Hepatocyte (in vitro differentiated cells): ENCODE measurements at places on chromosomes 16 and 17. TPM values are rescaled to one million over a fixed set of nuclear protein-coding genes. Genes with fewer than 3 reads are reported as not detected.

Gene SOX9
- total RNA-seq: 31.8 and 36.9 TPM in 2 replicates

Gene EPOP
- 0.92 and 0.93 TPM in 2 replicates for total RNA-seq

DNA sequence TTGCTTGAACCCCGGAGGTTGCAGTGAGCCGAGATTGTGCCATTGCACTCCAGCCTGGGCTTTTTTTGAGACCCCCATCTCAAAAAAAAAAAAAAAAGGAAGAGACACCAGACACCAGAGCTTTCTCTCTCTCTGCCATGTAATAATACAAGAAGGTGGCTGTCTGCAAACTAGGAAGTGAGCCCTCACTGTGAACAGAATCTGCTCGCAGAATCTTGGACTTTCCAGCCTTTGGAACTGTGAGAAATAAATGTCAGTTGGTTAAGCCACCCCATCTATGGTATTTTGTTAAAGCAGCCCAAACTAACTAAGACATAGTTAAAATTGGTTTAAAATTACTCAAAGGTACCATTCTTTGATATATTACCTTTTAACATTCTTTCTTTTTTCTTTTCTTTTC, 10.1 kb upstream of the STX1B start:
- no peak for DNase-seq

Gene HS3ST2
- 0.17 TPM in 1 of 2 replicates, not detected in the other for total RNA-seq

GRCh38 chr16:49282690-49283375, 1.2 kb upstream of the CBLN1 start:
- peak; percentile 38 for DNase-seq

DNA sequence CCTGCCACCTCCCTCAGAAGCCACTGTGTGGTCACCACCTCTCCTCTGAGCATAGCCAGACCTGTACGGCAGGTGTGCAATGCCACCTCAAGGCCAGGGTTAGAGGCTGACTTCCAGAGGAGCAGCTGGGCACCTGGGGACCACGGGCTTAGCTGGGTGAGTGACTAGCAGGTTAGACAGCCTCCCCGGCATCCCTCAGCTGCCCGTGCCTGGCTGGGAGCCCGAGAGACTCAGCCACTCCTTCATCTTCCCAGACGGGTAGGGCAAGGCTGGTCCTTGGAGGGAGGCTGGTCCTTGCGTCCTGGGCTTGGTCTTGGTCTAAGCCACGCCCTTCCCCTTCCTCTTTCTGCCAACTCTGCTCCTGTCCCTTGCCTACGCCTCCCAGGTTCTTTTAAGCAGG, 7.8 kb downstream of the CRHR1 start:
- DNase-seq: no peak

GRCh38 chr17:42323268-42323773, 35.0 kb downstream of the STAT5A start:
- no peak for DNase-seq

DNA sequence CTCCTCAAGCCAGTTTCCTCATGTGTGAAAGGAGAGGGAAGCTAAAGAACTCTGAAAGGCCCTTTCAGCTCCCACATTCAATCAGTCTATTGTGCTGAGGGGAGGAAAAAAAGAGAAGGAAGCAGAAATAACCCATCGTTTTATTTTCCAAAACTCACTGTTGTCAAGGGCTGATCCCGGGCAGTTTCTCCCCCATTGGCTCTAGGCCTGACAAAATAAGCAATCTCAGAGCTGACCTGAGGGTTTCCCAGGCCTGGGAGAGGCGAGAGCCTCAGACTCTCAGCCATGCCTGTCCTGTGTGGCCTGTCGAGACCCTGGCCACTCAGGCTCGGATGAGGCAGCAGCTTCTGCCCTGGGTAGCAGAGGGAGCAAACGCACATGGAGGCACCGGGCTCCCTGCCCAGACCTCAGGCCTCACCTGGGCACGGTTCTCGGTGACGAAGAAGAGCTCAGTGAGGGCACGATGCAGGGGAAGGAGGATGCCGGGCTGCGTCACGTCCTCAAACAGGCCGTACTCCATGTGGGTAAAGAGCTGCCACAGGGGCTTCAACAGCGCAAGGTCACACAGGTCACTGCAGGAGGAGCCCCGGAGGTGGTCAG, 45.0 kb upstream of the ATP2A3 start:
- DNase-seq: no peak

Gene COX6A2
- total RNA-seq: not detected in 2 replicates

Gene PIRT
- not detected in 2 replicates for total RNA-seq

Gene HS3ST6
- not detected in 2 replicates for total RNA-seq

- peak; percentile 59 for DNase-seq
These were observed 13.0 kb upstream of the NFATC3 start for GRCh38 chr16:68072038-68072695.

Gene CBX2
- total RNA-seq: 11.8 and 16.3 TPM in 2 replicates

- no peak for DNase-seq
These were observed 29.1 kb downstream of the BAHCC1 start for GRCh38 chr17:81424151-81425017.

DNA sequence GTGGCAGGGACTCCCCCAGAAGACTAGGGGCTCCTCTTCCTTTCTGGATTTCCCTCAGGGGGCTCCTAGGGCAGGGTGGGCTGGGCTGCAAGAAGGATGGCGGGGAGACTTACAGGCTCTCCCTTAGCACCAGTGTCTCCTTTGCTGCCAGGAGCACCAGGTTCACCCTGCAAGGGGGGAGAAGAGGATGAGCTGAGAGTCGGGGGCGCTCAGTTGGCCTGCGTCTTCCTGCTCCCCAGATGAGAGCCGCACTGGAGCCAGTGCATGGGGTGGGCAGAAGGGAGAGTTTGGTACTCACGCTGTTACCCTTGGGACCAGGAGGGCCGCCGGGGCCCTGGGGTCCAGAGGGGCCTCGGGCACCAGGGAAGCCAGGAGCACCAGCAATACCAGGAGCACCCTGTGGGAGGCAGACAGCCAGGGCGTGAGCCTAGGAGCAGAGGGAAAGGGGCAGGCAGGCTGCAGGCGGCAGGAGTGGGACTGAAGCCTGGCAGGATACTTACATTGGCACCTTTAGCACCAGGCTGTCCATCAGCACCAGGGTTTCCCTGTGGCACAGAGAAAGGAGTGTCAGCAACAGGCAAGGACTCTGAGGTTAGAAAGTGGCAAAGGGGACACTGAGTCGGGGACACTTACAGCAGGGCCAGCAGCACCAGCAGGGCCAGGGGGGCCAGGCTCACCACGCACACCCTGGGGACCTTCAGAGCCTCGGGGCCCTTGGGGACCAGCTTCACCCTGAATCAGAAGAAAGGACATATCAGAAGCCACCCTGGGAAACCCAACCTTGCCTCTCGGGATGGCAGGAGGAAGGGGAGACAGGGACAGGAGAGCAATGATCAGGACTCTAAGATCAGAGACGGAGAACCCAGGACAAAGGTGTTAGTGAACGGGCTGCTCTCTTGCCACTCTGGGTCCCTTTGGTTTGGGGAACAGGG, 6.2 kb downstream of the COL1A1 start:
- no peak for DNase-seq

Gene TEX19
- not detected in 2 replicates for total RNA-seq

DNA sequence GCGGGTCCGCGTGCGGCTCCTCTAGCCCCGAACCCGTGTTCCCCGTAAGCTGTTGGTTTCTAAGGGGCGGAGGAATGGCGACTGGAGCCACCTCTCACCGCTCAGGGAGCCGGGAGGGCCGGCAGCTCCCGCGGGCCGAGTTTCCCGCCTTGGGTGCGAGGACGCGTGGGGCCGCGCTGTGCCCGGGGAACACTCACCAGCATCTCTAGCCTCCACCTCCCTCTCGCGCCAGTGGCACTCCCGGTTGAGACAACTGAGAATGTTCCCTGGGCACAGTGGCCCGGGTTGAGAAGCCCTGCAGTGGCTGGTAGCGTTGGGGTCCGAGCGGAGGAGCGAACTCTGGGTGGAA, 560 bp downstream of the TELO2 start:
- peak; percentile 35 for DNase-seq

GRCh38 chr16:53781023-53781605, 77.2 kb downstream of the FTO start:
- no peak for DNase-seq

DNA sequence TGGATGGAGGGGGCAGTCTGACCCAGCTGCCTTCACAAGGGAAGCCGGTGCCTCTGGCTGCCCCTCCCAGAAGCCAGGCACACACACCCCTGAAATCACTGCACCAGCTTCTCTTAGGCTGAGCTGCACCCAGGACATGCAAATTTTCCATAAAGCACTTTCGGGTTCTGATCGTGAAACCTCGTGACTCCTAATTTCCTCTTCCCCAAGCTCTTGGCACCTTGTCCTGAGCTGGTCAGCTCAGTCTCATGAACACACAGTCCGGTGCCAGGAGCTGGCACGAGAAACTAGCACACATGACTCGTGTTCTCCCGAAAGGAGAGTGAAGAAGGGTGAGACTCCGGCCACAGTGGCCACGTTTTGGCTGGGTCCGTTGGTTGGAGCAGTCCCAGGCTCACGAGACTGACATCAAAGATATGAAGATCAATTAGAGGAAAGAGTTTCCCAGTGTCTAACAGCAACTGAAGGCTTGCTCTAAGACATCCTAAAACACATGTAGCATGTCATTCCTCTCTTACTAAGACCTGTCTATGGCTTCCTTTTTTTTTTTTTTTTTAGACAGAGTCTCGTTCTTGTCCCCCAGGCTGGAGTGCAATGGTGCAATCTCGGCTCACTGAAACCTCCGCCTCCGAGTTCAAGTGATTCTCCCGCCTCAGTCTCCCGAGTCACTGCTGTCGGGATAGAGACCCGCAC, 9.2 kb upstream of the ABR start:
- no peak for DNase-seq

DNA sequence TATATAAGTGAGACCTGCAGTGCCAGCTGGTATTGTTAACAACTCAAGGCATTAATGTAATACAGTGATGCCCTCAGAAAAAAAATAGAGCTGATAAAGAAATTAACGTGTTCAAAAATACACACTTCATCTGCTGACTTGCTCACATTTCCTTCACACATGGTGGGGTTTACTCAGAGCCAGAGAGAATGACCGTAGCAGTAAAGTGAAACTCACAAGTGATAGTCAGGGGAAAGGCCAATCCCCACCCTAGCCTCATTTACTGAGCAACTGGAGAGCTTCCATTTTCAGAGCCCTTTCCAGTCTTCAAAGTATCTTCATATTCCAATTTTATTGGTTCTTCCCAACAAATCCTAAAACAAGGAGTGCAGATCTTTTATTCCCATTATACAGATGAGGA, 74.0 kb upstream of the HLF start:
- DNase-seq: no peak

DNA sequence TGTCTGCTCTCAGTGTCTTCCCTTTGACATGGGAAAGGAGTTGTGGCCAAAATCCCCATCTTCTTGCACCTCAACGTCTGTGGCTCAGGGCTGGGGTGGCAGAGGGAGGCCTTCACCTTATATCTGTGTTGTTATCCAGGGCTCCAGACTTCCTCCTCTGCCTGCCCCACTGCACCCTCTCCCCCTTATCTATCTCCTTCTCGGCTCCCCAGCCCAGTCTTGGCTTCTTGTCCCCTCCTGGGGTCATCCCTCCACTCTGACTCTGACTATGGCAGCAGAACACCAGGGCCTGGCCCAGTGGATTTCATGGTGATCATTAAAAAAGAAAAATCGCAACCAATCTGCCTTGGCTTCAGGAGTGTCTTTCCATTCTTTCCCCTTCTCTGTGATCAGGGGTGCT, 918 bp upstream of the MRM1 start:
- DNase-seq: no peak

- DNase-seq: no peak
These were observed 128.5 kb upstream of the EEF2KMT start for GRCh38 chr16:5225931-5226655.

DNA sequence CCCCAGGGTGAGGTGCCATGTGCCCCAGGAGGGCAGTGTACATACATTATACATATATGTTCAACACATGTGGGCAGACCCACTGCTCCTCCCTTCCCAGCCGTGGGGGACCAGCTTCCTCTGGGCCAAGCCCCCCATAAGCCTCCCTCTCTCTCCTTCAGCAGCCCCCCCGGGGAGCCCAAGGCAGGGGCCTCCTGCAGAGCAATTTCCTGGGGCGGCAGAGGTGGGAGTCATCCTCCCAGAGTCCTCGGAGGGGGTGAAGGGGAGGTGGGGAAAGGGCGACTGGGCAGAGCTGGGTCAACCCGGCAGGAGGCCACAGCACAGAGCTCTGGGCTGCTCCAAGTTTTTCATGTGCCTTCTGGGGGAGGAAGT, 235.1 kb downstream of the ZNF423 start:
- DNase-seq: peak; percentile 43

Gene CDH16
- total RNA-seq: 2.9 and 3.2 TPM in 2 replicates

DNA sequence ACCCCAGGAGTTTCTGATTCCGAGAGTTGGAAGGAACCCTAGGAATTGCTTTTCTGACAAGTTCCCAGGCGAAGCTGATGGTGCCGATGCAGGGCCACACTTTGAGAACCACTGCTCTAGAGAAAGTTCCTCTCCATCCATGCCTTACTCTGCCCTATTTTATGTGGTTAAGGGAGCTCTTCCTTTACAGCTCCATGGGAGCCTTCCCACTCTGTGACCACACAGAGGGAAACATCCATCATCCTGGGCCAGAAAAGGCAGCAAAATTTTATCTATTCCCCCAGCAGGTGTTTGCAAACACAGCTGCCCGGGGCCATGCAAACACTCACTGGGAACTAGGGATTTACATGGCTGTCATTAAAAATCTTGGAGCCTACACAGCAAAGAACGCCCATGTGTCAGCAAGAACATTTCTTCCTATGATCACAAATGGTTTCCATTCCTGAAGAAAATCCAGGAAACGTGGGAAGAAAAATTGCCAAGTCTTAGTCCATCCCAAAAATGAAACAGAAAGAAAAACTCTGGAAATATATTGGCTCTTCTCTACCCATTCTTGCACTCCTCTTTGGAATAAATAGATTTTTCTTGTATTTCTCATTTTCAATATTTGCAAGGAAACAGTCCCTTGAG, 252.7 kb downstream of the PMP22 start:
- no peak for DNase-seq

Gene UMOD
- total RNA-seq: not detected in 2 replicates

- peak; percentile 87 for DNase-seq
These were observed 2.5 kb downstream of the VASN start for GRCh38 chr16:4373909-4374742.

GRCh38 chr16:35744084-35744483, 2284.7 kb downstream of the TP53TG3F start:
- DNase-seq: no peak

- no peak for DNase-seq
These were observed 19.8 kb downstream of the TMEM98 start for GRCh38 chr17:32947736-32948135.

- DNase-seq: no peak
These were observed 42.7 kb upstream of the DNAH9 start for GRCh38 chr17:11555530-11555929.

DNA sequence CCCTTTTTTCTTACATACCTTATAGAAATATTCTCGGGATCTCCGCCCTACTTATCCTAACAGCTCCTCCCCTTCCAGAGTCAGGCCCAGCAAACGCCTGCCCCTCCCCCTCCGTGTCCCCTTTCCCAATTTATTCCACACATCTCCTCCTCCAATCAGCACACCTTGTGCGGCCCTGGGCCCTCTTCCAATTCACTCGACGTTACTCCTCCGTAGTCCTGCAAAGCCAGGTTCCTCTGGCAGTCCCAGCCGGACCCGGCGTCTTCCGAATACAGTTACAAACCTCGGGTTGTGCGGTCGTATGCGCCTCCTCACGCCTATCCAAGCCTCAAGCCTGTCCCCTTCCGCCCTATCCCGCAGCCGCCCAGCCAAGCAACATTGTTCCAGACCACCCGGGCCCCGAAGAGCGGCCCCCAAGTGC, 677 bp downstream of the CBX1 start:
- DNase-seq: peak; percentile 75
